HEK293T (cell line): ENCODE measurements at places on chromosomes 1 and 21.

GRCh38 chr21:28442085-28442484 lies 550.6 kb downstream of the LTN1 start:
- no peak for DNase-seq

GRCh38 chr1:12138196-12139168 lies 28.3 kb upstream of the TNFRSF1B start:
- DNase-seq, result no peak

DNA sequence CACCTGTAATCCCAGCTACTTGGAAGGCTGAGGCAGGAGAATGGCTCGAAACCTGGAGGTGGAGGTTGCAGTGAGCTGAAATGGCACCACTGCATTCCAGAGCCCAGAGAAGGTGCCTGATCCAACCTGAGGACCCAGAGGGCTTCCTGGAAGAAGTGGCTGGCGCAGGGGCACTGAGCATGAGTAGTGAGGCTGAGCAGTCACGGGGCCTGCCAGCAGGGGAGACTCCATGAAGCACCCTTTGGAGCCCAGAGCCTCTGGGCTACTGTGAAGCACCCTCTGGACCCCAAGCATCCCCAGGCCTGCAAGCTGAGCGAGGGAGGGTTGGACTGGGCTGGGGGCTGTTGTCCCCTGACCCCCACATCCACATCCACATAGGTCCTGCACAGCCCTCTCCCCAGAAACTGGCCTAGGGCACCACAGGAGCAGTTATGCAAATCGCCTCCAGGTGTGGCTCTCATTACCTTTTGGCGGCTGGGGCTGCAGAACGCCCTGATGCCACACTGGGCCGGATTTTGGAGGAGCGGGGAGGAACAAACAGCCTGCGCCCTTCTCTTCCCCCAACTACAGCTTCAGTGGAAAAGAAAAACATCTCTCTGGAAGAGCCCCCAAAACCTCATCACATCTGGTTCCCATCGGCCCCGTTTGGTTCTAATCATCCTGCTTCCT lies 78.2 kb upstream of the TARDBP start:
- DNase-seq, result no peak

GRCh38 chr1:211476200-211476849 lies 15.6 kb downstream of the RD3 start:
- DNase-seq, result peak; percentile 79

DNA sequence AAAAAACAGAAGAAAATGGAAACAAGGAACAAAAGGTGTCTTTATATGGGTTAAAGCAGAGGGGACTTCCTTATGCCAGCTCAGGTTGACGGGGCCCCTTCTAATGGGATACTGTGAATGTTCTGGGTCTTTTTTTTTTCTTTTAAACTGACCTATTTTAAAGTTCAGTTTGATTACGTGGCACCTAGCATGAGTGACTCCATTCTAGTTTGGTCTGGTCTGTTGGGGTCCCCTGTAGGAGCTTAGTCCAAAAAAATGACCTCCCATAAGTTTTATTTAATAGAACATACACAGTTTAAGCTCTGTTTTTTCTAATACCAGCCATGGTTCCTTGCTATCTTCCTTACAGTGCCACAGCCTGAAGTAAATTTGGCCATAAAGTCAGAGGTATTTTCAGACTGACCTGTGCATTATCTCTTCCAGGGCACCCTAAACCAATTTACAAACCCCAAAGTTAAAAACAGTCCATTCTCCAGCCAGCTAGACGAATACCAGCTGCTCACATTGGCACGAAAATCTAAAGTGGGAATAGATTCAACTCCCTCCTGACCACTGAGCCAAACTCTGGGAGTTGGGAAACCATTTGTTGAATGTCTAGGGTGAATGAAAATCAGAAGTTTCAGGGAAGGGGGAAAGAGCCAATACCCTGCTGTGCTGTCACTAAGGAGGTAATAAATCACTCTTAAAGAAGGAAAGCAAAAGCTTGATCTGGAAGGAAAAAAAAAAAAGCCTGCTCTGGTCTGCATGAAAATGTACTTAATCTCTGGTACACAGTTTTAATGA lies 42.4 kb downstream of the AKNAD1 start:
- no peak for DNase-seq

- DNase-seq, result no peak
These were observed 194.2 kb upstream of the JUN start for GRCh38 chr1:58978096-58978495.

DNA sequence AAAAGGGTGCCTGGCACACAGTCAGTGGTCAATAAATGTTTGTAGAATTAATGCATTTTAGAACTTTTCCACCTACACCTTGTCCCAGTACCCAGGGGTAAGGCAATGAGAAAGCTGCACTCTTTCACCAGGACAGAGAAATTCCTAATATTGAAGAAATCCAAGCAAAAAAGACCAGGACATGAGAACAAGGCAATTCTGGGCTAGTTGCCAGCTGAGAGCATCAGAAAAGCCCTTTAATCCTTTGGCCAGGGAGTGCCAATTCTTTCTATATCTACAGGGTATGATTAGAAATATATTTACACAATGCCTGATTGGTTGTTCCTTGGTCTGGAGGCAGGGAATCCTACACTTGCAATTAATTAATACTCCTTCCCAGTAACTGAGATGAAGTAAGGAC lies 492.4 kb upstream of the NFIA start:
- DNase-seq, result no peak

- DNase-seq, result no peak
These were observed 450.4 kb upstream of the VAMP3 start for GRCh38 chr1:7320661-7321060.

DNA sequence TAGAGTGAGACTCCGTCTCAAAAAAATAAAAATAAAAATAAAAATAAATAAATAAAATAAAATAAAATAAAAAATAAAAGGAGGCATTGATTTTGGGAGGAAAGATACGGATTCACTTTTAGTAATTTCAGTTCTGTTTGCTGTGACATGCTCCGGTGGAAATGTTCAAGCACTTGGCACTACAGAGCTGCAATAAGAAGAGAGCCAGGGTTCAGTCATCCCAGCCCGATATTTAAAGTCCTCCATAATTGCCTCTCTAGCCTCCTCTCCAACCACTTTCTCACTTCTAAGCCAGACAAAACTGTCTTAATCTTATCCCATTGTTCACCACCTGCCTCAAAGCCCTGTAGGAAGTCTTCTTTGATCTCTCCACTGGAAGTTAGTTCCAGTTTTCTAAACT lies 55.0 kb upstream of the MACF1 start:
- DNase-seq, result no peak

DNA sequence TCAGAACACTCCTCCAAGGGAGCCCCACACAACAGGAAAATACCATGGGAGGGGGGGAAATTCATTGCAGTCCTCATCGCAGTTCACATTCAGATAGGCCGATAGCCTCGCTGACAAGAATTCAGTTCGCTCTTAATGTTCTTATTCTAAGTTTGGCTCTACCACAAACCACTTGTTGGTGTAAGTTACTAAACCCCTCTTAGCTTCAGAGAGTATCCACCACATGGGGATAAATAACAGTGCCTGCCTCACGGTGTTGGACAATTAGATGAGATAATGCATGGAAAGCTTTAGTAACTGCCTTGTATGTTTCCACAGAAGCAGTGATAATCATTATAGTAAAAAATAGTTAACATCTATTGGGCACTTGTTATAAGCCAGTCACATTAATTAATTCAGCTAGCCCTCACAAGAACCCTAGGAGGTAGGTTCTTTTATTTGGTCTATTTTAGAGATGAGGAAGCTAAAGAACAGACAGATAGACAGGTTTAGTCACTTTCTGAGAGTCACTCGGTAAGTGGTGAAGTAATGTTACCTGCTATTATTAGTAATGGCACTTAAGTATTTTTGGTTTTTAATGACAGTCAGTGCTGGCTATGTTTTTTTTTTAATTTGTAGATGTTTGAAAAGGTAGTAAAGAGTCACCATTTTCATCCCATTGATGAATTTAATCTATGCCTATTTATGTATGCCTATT lies 10.1 kb downstream of the VAV3 start:
- no peak for DNase-seq

GRCh38 chr1:151324390-151324930 lies 2.8 kb downstream of the PI4KB start:
- no peak for DNase-seq

DNA sequence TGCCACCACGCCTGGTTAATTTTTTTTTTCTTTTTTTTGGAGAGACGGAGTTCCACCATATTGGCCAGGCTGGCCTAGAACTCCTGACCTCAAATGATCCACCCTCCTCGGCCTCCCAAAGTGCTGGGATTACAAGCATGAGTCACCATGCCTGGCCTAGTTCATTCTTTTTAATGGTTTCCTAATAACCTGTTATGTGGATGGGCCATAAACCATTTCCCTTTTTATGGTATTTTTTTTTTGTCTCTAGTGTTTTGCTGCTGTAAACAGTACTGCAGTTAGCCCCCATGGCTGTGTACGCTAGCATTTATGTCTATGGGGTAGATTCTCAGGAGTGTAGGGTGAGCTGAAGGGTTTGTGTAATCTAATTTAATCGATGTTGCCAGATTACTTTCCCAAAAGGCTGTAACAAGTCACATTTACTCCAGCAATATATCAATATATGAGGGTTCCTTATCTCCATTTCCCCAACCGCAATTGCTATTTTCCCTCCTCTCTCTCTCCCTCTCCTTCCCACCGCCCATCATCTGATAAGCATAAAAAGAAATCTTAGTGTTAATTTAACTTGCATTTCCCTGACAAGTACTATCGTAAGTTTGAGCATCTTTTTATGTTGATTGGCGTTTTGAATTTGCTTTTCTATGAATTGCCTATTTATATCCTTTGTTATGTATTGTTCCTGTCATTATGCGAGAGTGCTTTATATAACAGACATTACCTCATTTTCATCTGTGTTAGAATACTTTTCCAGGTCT lies 28.7 kb downstream of the RCSD1 start:
- DNase-seq, result peak; percentile 60

DNA sequence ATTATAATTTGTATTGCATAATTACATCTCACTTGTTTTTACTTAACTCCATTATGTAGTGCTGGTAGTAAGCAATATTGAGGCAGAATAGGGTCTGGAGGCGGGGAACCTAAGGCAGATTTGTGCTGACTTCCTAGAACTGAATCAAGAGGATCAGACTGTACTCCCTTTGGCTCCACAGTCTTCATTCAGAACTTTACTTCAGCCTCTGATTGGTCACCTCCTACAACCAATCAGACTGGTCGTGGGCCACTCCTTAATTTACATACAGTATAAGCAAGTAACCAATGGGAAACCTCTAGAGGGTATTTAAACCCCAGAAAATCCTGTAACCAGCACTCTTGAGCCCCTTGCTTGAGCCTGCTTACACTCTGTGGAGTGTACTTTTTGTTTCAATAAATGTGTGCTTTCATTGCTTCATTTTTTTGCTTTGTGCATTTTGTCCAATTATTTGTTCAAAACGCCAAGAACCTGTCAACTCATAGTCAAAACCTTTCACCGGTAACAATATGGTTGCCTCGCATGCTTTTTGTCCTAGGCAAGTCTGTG lies 31.6 kb downstream of the ZBTB8OS start:
- DNase-seq, result peak; percentile 36

DNA sequence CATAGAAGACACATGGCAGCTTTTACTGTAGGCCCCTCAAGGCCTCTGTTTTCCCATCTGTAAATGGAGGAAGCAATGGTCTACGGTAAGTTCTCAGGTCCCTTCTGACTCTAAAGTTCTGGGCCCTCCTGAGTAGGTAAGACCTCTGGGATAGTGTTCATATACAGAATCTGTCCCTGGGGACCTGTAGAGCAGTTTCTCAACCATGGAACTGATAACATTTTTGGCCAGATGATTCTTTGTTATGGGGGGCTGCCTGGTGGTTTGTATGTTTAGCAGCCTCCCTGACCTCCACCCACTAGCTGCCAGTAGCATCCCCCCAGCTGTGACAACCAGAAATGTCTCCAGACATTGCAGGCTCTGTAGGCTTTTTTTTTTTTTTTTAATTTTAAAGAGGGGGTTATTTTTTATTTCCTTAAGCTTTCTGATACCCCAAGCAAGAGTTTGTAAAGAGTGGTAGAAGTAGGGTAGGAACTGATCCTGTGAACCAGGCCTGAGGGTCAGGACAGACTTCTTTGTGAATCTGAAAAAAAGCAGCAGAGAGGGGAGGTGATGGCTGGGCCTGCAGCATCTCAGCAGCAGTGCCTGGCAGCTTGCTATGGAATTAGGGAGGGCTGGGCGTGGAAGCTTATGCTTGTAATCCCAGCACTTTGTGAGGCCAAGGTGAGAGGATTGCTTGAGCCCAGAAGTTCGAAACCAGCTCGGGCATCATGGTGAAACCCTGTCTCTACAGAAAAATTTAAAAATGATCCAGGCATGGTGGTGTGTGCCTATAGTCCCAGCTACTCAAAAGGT lies 20.2 kb upstream of the TCEA3 start:
- DNase-seq, result no peak

GRCh38 chr1:42221952-42222606 lies 57.5 kb upstream of the GUCA2A start:
- no peak for DNase-seq

- no peak for DNase-seq
These were observed 4.6 kb downstream of the NENF start for GRCh38 chr1:212437179-212437798.

- no peak for DNase-seq
These were observed 22.5 kb downstream of the TGFBR3 start for GRCh38 chr1:91863498-91863897.
